B cell (primary cell): ENCODE measurements at places on chromosomes 1 and 21. TPM values are rescaled to one million over a fixed set of nuclear protein-coding genes. Genes with fewer than 3 reads are reported as not detected.

DNA sequence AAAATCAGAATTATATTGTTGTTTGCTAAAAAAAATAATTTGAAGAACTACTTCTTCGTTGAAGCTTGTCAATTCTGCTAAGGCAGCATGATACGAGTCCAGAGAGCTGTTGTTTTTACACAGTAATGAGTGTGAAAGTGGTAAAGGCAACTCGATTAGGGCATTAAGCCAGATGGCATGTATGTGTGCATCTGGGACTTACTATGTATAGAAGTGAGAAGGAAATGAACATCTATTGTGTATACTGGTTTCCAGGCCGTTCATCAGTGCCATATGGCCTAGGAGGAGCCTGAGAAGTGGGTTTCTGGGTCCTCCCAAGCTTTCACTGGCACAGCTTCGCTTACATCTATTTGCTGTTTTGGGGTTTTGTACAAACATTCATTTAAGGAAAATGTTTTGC, 5.7 kb downstream of the CTPS1 start:
- H3K27me3 ChIP-seq, result no peaks in the 10 kb centered on the region
- peaks cover 59% of the 10 kb centered on the region for H3K36me3 ChIP-seq
- H3K4me3 ChIP-seq, result no peak overlapping the region
- H3K4me1 ChIP-seq, result peaks cover 8% of the 10 kb centered on the region
- DNase-seq, result no peak

- H3K4me1 ChIP-seq, result no peaks in the 10 kb centered on the region
- no peak overlapping the region for H3K27ac ChIP-seq
- H3K36me3 ChIP-seq, result no peaks in the 10 kb centered on the region
- no peak for DNase-seq
- H3K4me3 ChIP-seq, result no peak overlapping the region
- H3K27me3 ChIP-seq, result no peaks in the 10 kb centered on the region
Measured at GRCh38 chr1:37078866-37079265, 44.6 kb upstream of the GRIK3 start.

- DNase-seq, result no peak
- no peak overlapping the region for H3K27ac ChIP-seq
- no peaks in the 10 kb centered on the region for H3K27me3 ChIP-seq
- no peaks in the 10 kb centered on the region for H3K4me1 ChIP-seq
Measured at GRCh38 chr1:116952738-116953275, 43.1 kb downstream of the PTGFRN start.

DNA sequence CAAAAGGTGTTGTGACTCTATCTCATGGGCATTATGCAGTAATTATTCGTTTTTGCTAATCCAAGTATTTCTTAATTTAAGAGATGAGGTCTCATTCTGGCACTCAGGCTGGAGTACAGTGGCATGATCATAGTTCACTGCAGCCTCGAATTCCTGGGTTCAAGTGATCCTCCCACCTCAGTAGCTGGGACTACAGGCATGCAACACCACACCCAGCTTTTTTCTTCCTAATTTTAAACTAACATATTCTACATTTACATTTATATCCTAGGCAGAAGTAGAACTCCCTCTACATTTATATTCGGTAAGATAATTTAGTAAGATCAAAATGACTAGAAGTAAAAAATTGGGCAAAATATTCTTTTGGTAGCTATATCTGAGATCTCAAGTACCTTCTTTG, 50.5 kb upstream of the RBM34 start:
- H3K36me3 ChIP-seq, result peaks cover 73% of the 10 kb centered on the region
- H3K27me3 ChIP-seq, result no peaks in the 10 kb centered on the region

DNA sequence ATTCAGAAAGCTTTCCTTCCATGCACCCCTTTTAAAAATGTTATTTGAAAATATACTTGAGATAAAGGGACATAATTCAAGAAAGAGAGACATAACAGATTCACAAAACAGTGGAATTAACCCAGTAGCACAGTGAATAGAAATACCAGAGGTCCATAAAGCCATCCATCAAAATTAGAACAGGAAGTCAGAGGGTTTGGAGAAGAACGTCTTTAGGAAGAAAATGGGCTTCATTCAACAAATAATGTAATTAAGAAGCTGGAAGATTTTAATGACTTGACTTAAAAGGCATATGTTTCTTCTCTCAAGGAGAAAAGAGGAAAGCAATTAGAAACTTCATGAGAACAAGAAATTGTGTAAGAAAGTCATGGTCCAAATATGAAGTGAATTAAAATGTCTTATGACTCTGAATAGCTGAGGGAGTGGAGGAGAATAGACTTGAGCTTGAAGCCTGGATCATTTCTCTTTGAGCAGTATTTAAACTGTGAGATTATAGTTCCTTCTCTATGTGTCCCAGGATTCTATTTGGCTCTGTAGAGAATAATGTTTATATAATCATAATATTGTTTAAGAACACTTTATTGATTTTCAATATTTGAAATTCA, 7.9 kb upstream of the HCRTR1 start:
- H3K36me3 ChIP-seq, result no peaks in the 10 kb centered on the region
- H3K4me1 ChIP-seq, result peaks cover 8% of the 10 kb centered on the region
- peaks cover 3% of the 10 kb centered on the region for H3K27me3 ChIP-seq
- no peak for DNase-seq
- H3K27ac ChIP-seq, result no peak overlapping the region
- H3K4me3 ChIP-seq, result no peak overlapping the region

- no peaks in the 10 kb centered on the region for H3K27me3 ChIP-seq
- no peak for DNase-seq
- no peaks in the 10 kb centered on the region for H3K4me1 ChIP-seq
- H3K27ac ChIP-seq, result no peak overlapping the region
- no peak overlapping the region for H3K4me3 ChIP-seq
Measured at GRCh38 chr1:83086346-83086745, 912.6 kb downstream of the TTLL7 start.

DNA sequence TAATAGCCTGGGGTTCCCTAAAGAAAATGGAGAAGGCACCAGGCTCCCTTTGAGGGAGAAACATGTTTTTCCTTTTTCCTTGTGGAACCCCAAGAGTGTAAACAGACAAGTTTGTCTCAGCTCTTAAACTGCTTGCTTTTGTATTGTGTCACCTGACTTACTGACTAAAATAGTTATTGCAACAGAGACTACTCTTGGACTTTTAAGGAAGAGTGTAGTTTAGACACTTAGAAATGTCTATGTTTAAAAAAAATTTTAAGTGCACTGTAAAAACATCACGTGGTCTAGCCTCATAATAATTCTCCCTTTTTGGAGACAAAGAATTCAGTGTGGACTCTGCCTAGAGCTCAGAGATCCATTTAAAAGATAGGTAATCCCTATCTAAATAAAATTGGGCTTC, 141.1 kb downstream of the TRIM33 start:
- no peaks in the 10 kb centered on the region for H3K4me1 ChIP-seq
- H3K4me3 ChIP-seq, result no peak overlapping the region
- no peak overlapping the region for H3K27ac ChIP-seq
- H3K27me3 ChIP-seq, result no peaks in the 10 kb centered on the region
- no peaks in the 10 kb centered on the region for H3K36me3 ChIP-seq

DNA sequence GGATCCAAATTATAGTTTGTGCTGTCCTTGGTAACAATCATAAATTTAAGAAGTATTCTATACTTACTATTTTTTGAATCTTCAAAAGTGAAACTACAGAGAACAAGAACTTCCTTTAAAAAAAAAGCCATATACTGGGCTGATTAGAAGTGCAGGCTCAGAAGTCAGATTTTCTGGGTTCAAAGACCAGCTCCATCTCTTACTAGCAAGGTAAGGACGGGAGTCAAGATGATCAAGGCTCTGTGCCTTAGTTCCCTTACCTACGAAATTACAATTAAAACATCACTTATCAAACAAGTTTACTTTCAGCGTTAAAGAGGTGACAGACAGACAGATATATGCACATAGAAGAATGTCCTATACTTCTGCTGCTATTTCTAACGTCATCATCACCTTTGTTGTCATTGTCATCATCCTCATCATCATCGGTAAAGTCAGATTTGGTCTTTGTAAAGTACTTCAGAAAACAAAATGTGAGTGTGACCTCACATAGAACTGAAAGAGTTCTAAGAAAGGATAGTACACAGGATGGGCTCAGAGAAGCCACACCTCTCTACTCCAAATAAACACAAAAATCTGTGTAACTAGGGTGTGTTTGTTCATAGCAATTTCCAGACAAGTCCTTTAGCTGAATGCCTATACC, 178.7 kb downstream of the VAV3 start:
- no peaks in the 10 kb centered on the region for H3K36me3 ChIP-seq
- H3K4me1 ChIP-seq, result peaks cover 71% of the 10 kb centered on the region
- H3K27me3 ChIP-seq, result no peaks in the 10 kb centered on the region
- peak; percentile 51 for DNase-seq
- peak overlapping the region; percentile 72 for H3K27ac ChIP-seq

DNA sequence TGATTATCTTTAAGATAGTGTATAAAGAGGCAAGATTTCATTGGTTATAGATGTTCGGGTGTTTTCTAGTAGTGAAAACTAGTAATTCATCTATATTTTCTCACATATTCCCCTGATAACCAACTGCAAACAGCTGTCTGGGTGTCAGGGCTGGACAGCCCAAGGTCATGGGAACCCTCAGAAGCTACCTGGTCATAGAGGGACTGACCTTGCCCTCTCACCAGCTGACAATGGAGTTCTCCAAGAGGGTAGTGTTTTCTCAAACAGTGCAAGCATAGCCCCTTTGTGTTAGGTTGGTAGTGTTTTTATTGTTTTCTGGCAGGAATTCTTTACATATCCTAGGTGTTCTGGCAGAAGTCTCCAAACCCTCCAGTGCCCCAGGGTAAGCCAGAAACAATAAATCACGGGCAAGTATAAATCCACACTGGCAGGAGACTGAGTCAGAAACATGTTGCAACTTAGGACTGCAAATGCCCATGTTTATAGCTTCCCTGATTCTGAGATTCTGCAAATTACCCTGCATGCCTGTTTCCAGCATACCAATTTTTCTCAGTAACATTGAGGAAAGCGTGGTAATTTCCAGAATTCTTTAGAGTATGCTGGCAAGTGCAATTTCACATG, 82.8 kb upstream of the ATP1A1 start:
- no peak for DNase-seq
- no peak overlapping the region for H3K27ac ChIP-seq
- no peaks in the 10 kb centered on the region for H3K4me1 ChIP-seq
- no peaks in the 10 kb centered on the region for H3K36me3 ChIP-seq
- H3K27me3 ChIP-seq, result no peaks in the 10 kb centered on the region

WNT3A gene
- not detected in 2 replicates for total RNA-seq

NECTIN4 gene
- total RNA-seq, result not detected in 2 replicates

RAB42 gene
- total RNA-seq, result not detected in 2 replicates

FCRLB gene
- 3.0 and 3.8 TPM in 2 replicates for total RNA-seq
